Stimulated activated CD4-positive, alpha-beta T cell treated with anti-CD3 and anti-CD28 coated beads, Interleukin-1b, Interleukin-23, amount 100 ng/mL, for 48 hours (primary cell): ENCODE measurements at places on chromosomes 13 and 19.

DNA sequence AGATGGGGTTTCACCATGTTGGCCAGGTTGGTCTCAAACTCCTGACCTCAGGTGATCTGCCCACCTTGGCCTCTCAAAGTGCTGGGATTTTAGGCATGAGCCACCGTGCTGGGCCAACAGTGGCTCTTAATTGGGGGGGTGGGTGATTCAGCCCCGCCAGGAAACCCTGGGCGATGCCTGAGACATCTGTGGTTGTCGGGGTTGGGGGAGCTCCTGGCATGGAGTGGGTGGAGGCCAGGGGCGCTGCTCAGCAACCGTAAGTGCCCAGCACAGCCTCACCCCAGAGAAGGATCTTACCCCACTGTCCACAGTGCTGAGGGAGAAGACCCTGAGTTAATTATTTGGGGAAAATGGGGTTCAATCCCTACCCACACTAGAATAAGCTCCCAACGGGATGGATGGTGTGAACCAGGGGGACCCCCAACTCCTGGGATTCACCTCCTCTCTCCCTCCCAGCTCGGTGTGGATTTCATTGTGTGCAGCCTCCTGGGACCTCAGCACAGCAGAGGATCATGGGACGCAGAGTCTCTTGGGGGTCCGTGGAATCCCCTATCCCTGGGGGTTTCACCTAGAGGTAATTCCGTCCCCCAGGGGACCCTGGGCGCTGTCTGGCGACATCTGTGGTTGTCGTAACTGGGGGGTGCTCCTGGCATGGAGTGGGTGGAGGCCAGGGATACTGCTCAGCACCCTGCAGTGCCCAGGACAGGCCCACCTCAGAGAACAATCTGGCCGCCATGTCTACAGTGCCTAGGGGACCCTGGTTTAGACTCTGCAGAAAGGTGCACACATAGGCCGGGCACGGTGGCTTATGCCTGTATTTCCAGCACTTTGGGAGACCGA, 68.9 kb downstream of the GADD45B start:
- no peak for DNase-seq

GRCh38 chr13:100674572-100674871, at the start of gene TMTC4:
TSS of gene TMTC4 (minus strand) at chr13:100674795. CDS start at chr13:100670362, 4,433 bp downstream.
- no peak for DNase-seq

DNA sequence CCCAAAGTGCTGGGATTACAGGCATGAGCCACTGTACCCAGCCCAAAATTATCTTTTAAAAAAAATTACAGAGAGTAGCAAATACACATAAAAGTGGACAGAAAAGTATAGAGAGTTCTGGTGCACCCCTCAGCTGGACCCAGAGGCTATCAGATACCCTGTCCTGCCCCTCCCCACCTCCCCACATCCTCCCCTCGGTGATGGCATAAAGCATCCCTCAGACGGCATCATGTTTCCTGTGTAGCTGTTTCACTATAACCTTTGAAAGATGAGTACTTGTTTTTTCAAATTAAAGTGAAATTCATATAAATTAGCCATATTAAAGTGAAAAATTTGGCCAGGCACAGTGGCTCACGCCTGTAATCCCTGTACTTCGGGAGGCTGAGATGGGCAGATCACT, 20.1 kb downstream of the SLC27A1 start:
- DNase-seq = no peak

DNA sequence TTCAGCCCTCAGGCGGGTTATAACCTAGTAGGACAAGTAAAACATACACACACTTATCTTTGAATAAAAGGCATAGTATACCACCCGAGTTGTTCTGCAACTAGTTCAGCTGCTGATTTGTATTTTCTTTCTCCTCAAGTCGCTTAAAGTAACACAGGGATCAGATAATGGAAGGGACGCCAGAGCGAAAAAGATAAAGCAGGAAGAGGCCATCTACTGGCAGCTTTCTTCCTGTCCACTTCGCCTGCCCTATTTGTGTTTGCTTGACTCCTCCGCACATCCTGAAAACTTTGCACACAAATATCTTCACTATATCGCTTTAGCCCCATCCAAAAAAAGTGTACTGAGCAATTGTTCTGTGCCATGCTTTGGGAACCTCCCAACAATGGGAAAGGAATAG, 238.0 kb upstream of the SOX21 start:
- no peak for DNase-seq

DNA sequence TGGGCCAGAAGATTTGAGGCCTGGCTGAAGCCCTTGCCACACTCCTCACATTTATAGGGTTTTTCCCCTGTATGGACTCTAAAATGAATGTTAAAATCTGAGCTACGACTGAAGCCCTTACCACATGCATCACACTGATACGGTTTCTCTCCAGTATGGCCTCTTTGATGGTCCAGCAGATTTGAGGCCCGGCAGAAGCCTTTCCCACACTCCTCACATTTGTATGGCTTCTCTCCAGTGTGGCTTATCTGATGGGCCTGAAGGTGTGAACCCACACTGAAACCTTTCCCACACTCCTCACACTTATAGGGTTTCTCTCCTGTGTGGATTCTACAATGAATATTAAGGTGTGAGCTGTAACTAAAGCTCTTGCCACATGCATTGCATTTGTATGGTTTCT, 21.0 kb downstream of the ZNF45 start:
- no peak for DNase-seq

GRCh38 chr13:50518781-50519201, 324.7 kb downstream of the DLEU7 start:
- no peak for DNase-seq

DNA sequence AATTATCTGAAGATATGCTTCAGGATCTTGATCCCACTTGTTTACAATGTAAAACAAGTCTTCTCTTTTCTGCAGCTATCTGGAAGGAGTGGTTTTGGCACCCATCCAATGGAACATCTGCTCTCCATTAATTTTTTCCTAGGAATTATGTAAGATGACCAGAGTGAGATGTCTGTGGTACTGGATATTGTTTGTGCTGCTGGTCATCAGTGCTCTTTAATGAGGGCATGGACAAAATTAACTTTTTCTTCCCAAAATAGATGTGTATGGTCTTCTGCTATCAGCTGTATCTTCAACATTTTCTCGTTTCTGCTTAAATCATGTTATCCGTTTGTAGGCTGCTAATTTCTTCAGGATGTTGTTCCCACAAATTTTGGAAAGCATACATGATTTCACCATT, 415.4 kb upstream of the KLHL1 start:
- DNase-seq = no peak

DNA sequence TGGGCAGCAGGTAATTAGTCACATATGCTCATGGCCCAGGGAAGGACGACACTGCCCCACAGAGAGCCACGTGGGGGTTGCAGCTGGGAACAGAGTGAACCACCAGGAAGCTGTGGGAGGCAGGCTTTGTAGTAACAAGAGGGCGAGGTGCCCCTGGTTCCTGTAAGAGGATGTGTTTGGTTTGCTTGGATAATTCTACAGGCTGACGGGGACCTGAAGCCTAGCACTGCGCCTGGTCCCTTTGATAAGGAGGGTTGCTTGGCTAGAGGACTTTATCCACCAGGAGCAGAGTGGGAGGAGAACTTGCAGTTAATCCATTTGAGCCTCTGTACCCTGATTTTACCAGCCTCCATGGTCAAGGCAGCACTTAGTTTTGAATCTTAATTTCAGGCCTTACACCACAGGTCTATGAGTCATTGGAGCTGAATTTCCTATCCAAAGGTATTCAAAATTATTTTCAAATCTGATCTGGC, 67.4 kb upstream of the CLDN10 start:
- peak; percentile 2 for DNase-seq

GRCh38 chr19:33301900-33302174, 497 bp downstream of the CEBPA start:
- DNase-seq = no peak

DNA sequence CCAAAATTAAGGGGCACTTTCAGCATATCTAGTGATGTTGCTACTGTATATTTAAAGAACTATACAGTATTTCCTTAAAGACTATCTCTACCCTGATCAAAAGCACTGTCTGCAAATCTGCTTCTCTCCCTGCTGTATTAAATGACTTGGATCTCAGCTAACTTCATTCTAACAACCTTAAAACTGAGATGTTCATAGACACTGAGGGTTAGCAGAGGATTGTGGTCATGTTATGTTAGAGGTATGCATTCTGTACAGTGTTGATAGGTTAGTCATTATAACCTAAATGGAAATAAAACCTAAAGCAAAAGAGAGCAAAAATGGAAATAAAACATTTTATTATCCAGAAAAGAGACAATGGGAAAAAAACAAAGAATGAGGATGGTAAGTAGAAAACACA, 9.9 kb downstream of the GPR183 start:
- DNase-seq = no peak

GRCh38 chr19:58305932-58306323, 751 bp downstream of the ERVK3-1 start:
- no peak for DNase-seq

DNA sequence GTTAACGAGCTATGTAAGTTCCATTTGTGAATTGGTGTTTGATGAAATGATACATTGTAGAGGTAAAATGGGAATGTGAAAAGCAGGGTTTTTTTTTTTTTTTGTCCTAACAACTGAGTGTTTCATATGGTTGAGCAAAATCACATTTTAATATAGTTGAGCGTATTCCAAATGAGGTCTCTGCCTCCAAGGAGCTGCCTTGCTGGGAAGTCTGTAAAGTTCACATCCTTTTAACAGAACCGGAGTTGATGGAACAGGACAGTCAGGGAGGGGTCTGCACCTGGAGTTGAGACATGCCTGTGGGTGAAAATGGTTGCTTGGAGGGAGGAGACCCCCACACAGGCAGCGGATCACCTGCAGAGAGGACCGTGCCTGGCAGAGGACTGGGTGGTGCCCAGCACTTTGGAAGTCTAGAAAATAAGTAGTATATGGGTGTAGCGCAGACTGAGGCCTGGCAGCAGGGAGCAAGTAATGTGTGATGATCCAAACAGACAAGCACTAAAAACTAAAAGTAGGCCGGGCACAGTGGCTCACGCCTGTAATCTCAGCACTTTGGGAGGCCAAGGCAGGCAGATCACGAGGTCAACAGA, 75.2 kb upstream of the UBAC2 start:
- no peak for DNase-seq

DNA sequence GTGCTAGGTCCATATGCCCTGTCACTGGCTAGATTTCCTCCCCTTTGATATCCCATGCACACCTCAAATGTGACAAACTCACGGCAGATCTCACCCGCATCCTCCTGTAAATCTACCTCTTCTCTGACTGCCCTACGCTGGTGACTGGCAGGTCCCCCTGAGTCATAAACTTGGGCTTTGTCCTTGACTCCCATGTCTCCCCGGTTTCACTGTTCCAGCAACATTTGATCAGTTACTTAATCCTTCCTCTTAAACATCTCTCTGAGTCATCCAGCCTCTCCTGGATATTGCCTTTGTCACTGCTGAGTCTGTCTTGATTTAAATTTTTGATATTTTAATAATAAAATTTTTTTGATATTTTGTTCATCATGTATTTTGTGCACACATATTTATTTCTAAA, 26.5 kb downstream of the FAM216B start:
- DNase-seq = no peak

DNA sequence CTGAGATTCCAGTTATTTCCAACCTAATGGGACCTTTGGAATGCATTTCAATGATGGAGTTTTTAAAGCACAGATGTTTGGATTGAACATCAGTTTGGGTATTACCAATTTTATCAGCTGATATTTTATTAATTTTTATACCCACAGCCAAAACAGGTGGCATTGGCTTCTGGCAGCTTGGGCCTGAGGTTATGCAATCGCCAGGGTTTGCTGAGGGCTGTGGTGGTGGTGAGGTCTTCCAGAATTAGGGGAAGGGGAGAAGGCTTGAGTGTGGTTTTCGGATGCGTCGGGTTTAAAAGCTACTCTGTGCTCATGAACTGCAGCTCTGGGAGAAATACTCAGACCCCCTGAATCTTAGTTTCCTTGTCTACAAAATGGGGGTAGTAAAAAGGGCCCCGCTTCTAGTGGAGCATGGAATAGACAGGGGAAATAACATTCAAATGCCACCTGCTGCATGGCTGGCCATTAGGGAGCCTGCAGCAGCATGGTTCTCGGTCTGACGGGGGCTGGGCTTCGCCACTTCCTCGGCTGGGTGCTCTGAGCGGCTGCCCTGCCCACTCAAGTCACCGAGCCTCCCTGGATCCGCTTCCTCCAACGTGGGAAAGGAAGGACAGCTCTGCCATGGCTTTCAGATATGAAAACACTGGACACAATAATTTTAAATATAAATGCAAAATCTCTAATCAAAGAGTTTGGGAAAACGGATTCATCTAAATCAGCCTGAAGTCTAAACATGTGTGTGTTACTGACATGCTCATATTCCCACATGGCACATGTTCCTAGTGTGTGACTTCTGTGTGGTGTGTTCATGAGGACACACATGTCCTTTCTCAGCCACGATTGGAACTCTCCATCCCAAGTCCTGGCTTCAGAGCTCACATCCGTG, 35.2 kb downstream of the ADPRHL1 start:
- DNase-seq = no peak

GRCh38 chr19:51439021-51439465, 19.2 kb downstream of the SIGLEC8 start:
- peak; percentile 38 for DNase-seq

DNA sequence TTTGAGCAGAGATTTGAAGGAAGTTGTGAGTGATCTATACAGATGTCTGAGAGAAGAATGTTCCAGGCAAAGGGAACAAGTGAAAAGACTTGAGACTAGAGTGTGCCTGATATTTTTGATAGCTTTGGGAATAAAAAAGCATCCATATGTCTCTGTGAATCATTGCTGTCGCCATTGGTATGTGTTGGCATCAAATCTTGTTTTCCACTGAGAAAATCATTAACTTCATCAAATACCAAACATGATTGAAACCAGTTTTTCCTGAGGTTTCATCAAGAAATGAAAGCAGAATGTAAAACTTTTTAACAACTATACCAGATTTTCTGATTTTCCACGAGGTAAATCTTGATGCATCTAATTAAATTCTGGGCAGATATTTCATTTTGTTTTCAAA, 862.6 kb downstream of the DIAPH3 start:
- DNase-seq = no peak

DNA sequence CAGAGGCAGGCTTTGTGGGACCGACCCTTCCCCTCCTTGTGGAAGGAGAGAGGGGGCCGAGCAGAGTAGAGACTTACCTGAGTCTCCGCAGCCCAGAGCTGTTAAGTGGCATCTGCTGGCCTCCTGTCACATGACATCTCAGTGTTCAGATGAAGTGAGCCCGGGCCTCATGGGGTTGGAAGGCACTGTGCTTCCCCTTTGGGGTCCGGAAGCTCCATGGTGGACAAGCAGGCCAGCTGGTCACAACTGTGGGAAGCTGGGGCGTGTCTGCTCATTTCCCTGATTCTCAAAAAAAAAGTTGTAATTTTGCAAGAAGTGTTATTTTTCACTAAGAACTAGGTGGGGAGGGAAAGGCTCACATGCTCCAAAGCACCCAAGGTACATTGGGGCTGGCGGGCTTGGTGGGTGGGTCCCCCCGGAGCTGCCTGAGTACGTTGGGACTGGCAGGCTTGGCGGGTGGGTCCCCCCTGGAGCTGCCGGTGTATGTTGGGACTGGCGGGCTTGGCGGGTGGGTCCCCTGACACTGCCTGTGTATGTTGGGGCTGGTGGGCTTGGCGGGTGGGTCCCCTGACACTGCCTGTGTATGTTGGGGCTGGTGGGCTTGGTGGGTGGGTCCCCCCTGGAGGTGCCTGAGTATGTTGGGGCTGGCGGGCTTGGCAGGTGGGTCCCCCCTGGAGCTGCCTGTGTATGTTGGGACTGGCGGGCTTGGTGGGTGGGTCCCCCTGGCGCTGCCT, 18.2 kb upstream of the DCUN1D2 start:
- DNase-seq = no peak
